Purkinje cell (primary cell): ENCODE measurements at places on chromosomes 16 and 17. TPM values are rescaled to one million over a fixed set of nuclear protein-coding genes. Genes with fewer than 3 reads are reported as not detected.

HIC1 gene
- polyA plus RNA-seq, result not detected in 2 replicates

CX3CL1 gene
- polyA plus RNA-seq, result 15.3 and 16.5 TPM in 2 replicates

OR3A1 gene
- polyA plus RNA-seq, result not detected in 2 replicates

MRPL27 gene
- 272 and 327 TPM in 2 replicates for polyA plus RNA-seq

GP1BA gene
- polyA plus RNA-seq, result 0.31 and 0.38 TPM in 2 replicates
